ENCODE measurements at places on chromosomes 12 and 14.

GRCh38 chr14:105912641-105913180, 386.3 kb downstream of the TMEM121 start:
- DNase-seq: no peak

GRCh38 chr14:99672506-99673304, 11.4 kb upstream of the CYP46A1 start:
- no peak for DNase-seq

DNA sequence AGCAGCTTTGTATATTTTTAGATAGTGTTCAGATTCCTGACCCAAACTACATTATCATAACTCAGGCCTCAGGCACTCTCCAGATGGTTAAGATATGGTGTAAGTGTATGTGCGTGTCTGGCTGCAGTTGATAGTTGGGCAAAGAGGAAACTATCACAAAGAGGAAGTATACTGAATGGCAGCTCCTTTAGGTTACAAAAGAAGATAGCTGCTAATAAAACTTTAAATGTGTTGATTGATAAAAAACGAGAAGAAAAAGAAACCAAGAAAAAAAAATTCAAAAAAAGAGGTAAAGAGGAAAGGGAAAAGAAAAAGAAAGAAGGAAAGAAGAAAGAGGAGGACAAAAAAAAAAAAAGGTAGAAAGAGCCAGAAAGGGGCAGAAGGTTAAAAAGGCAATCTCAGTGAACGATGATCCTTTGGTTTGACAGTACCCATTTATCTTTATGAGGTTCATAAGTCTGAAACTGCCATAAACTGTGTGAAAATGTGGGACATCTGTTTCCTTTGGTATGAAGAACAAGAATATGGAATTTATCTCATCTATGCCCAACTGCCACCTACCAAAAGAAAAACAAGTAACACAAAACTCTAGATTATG, 42.2 kb downstream of the TAOK3 start:
- peak; percentile 72 for DNase-seq

GRCh38 chr12:124520265-124520701, 47.1 kb downstream of the NCOR2 start:
- DNase-seq: no peak

DNA sequence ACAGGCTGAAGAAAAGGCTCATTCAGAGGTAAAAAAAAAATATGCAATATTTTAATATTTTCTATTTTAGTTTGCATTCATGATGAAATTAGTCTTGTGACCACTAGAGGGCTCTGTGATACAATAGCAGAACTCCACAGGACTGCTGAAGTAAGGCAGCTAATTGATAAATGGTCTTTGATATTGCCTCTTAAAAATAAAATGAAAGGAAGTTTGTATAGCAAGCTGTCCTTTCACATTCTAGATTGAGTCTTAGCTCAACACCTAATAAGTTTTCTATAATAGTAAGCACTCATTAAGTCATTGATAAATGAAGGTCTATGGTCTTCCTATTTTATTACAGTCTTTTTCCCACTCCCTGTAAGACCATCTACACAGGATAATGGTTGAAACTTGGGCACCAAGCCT, 315.7 kb downstream of the NAV3 start:
- peak; percentile 71 for DNase-seq

- no peak for DNase-seq
Observed at GRCh38 chr12:96056646-96057455, 21.5 kb upstream of the LTA4H start.
